Adipocyte (in vitro differentiated cells): ENCODE measurements at places on chromosomes 1 and 21.

- peak; percentile 51 for DNase-seq
Measured at GRCh38 chr1:197692965-197693364, 82.3 kb downstream of the DENND1B start.

- peak; percentile 39 for DNase-seq
Measured at GRCh38 chr1:201476670-201477344, 7.8 kb upstream of the PHLDA3 start.

DNA sequence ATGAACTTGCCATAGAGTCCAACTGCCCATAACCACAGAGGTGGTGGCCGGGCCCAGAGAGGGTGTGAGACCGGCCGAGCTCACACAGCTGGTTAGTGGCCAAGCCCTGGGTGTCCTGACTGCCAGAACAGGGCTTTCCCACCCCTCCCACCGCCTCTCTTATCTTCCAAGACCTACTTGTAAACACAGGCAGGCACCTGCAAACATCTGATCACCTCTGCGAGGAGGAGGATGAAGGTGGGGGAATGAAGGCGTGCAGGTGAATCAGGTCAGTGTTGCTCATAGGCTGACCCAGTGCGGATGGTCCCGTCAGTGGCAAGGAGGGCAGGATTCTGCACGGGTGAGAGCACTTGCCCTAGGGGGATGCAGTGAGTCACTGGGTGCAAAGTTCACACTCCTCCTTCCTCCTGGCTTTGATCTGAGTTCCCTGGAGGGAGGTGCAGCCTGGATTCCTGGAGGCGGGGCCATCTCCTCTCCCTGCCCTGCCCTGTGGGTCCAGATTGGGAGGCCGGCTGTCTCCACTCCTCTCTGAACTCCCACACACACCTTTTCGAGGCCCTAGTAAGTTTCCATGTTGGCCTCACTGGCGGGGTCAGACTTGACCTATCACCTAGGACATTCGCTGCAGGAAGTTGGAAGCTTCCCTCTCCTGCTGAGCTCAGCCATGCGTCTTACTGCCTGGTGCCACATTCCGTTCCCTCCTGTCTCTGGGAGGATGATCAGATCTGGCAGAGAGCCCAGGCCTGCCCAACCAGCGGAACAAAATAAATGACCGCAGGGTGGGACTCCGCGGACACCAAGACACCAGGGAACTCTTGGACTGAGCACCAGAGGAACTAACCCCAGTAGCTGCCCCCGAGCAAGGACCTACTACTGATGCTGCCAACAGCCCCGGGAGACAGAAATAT is 7.3 kb downstream of the UQCRHL start:
- DNase-seq: peak; percentile 55

- DNase-seq: no peak
Measured at GRCh38 chr1:51957618-51958017, 32.9 kb downstream of the RAB3B start.

DNA sequence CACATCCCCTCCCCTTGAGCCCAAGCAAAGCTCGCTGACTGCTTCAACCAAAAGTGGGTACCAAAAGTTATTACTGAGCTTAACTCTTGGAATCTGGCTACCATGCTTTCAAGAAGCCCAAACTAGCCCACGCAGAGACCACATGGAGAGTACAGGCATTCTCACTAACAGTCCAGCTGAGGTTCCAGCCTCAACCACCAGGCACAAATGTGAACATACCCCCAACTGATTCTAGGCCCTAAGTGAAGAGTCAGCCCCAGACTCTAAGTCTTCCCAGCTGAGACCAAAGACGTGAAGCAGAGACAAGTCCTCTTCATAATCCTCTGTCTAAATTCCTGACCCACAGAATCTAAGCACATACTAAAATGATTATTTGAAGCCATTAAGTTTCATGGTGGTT is 36.8 kb downstream of the EVI5 start:
- DNase-seq: no peak

DNA sequence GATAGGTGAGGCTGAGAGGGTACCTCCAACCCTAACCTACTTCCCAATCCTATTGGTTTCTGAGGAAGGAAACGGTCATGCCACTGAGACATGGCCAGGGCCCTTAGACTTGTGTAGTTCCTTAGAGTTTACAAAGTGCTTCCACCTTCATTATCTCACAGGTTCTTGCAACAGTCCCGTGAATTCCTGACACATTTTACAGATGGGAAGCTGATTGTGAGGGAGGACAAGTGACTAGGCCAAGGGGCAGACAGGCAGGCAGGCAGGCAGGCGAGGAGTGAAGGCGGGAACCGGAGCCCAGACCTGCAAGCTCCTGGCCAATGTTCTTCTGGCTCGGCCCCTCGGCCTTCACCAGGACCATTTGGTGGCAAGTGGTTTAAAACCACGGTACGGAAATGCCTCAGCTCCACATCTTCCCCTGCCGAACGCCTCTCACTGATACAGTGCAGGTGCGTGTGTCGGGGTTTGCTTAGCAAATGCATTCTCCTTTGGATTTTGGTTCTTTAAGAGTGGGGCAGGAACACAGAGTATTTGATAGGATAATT is 45.1 kb downstream of the ZBTB18 start:
- no peak for DNase-seq

- no peak for DNase-seq
Measured at GRCh38 chr1:198523182-198523950, 17.1 kb downstream of the ATP6V1G3 start.

DNA sequence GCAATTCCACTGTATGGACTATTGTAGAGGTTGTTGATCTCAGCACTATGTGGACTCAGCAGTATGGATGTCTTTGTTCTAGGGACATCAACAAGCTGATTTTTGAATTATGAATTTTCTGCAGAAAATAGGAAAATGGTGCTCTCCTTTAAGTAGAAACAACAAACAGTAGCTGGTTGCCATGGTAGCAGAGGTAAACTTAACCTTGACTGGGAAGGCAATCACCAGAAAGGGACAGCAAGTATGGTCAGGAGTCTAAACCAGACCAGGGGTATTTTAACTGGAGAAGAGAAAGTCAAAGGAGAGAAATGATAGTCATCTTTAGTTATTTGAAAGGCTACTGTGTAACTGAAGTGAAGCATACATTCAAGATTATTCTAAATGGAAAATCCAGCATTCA is 22.3 kb downstream of the WLS start:
- DNase-seq: no peak

DNA sequence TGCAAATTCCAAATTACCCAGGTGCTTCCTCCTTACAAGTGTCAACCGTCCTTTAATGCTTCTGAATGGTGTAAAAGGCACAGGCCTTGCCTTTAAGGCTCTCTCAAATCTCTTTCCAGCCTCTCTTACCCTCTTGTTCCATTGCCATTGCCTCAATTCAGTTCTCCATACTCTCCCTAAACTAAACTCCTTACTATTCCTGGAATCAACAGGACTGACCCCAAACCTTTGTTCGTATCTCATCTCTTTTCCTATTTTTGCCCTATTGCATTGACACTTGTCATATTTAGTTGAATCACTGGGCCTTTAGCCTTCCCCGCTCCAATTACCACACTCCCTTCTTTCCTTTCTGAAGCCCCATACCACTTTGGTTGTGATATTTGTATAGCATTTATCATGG is 3.9 kb upstream of the CD55 start:
- DNase-seq: no peak

DNA sequence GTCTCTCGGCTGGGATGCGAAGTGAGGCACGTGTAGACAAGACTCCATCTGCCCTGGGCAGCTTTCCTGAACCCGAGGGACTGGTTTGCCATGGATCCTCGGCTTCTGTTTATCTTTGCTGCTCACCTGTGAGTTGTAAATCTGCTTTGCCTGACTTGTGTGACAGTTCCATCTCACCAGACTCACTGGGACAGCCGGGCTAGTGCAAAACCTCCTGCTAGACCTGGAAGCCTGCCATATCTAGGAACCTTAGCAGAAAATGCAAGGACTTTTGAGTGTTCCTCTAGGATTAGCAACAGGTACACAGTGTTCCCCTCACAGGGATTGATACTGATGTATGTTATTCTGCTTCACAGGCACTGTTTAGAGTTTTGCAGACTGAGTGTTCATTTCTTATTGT is 218.6 kb downstream of the URB2 start:
- DNase-seq: no peak

DNA sequence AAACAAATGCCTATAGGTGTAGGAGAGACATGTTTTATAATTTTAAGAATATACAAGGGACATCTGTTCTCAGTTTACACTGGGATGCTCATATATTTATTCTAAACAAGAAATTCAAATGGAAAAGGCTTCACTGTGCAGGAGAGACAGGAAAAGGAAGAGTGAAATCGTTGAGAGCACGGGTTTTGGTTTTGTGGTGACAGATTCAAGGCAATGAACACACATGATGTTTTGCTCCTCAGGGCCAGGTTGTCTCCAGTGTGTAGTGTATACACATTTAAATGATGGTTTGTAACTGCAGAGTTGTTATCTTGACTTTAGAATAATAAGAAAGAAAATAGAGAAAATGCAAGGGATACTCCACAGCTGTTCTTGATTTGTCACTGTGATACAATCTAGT is 73.7 kb downstream of the S1PR1 start:
- peak; percentile 26 for DNase-seq

GRCh38 chr1:178825167-178825566 is 45.7 kb downstream of the ANGPTL1 start:
- no peak for DNase-seq

DNA sequence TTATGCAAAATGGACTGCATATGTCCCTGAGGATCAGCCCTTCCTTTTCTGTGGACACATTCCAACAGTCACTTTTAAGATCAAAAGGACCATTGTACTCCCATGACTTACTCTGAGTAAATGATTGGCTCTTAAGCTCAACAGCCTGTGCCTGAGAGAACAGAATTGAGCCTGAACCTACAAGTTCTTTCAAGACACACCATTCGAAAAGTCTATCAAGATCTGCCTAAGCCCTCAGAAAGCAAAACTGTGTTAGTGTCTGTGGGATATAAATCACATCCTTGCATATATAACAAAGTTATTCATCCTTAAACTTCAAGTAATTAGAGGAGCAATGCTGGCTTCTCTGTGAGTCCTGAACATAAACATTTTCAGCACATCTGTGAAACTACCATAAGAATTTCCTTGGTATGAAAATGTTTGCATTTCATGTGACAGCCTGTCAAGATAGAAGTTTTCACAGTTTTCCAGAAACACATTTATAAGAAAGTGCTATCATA is 41.6 kb downstream of the PCNX2 start:
- no peak for DNase-seq

GRCh38 chr1:92478393-92478792 is 8.3 kb downstream of the GFI1 start:
- DNase-seq: no peak

GRCh38 chr1:63277195-63278192 is 44.9 kb upstream of the FOXD3 start:
- DNase-seq: no peak

DNA sequence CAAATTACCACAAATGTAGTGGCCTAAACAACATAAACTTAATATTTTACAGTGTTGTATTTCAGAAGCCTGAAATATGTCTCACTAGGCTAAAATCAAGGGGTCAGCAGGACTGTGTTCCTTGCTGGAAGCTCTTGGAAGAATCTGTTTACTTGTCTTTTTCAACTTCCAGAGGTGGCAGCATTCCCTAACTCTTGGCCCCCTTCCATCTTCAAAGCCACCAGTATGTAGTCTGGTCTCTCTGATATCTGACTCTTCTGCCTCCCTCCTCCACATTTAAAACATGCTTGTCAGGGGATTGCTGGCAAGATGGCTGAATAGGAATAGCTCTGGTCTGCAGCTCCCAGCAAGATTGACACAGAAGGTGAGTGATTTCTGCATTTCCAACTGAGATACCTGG is 567.5 kb downstream of the PLA2G4A start:
- DNase-seq: peak; percentile 29

GRCh38 chr1:174266476-174266875 is 107.2 kb downstream of the RABGAP1L start:
- DNase-seq: peak; percentile 38

DNA sequence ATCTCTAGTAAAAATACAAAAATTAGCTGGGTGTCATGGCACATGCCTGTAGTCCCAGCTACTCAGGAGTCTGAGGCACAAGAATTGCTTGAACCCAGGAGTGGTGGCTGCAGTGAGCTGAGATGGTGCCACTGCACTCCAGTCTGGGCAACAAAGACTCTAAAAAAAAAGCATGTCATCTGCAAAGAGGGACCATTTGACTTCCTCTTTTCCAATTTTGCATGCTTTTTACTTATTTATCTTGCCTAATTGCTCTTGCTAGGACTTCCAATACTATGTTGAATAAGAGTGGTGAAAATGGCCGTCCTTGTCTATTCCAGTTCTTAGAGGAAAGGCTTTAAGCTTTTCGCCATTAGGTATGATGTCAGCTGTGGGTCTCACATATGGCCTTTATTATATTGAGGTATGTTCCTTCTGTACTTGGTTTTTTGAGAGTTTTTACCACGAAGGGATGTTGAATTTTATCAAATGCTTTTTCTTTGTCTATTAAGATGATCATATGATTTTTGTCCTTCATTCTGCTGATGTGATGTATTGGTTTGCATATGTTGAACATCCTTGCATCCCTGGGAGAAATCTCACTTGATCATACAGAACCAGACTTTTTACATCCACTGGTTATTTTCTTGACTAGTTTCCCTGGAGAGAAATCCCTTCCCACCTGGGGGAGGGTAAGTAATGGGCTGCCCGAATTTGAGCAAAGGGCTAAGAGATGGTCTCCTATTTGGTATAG is 17.0 kb upstream of the RAP1GAP start:
- DNase-seq: no peak

- no peak for DNase-seq
Measured at GRCh38 chr21:34862951-34863350, 186.2 kb downstream of the RUNX1 start.

DNA sequence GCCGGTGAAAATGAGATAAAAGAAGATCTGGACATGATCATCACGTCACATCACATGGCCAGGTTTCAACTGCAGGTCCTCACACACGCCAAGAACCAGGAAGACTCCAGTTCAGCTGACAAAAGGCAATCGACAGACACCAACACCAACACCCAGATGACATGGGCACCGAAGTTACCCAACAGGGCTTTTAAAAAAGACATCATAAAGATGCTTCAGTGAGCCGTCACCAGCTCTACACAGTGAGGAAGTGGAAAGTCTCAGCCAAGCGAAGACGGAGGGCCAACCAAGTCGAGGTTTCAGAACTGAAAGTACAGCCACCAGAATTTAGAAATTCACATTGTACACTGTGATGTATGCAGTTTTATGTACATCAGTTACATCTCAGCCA is 154.3 kb upstream of the COL6A1 start:
- DNase-seq: no peak

DNA sequence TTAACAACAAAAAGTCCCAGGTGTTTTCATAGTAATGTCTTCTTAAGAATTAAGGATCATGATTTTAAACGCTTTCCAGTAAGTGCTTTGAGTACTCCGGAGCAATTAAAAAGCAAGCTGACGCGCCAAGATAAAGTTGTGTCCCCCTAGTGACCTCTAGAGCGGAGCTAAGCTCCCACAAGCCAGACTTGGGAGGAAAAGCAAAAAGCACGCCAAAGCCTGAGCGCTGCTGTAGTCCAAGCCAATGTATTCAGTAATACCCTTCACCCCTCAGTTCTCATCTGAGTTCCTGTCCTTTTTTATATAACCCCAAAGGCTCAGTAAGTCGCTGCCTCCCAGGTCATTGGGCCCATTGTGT is 3.5 kb upstream of the SLC44A5 start:
- no peak for DNase-seq

GRCh38 chr1:156704930-156705320 is 458 bp downstream of the CRABP2 start:
- DNase-seq: peak; percentile 88

GRCh38 chr21:45959779-45960390 is 21.7 kb upstream of the COL6A1 start:
- DNase-seq: no peak
